ENCODE measurements at places on chromosomes 12 and 14.

DNA sequence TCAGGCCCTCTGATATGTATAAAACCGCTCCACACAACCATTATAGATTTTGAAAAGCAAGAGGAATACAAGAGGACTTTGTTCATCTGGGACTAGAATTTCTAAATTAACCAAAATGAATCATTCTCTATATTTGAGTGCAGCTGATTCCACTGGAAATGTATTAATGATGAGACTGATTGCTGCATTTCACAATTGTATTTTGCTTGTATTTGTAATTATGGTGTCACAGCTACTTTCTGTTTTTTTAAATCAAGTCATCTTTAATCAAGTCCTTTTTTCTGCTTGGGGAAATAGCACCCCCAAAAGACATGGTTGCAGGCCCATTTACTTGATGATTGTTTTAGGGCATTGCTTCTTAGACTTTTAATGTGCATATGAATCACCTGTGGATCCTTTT is 162.4 kb downstream of the KICS2 start:
- no peak for DNase-seq

DNA sequence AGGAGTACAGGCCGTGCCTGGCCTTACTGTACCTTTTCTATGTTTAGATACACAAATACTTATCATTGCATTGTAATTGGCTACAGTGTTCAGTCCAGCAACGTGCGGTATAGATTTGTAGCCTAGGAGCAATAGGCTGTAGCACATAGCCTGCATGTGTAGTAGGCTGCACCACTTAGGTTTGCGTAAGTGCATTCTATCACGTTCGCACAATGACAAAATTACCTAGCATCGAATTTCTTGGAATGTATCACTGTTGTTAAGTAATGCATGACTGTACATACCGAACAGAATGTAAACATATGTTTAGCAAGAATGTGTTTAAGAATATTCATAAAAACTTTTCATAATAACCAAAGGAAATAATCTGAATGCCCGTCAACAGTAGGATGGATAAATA is 31.9 kb downstream of the VRTN start:
- no peak for DNase-seq

DNA sequence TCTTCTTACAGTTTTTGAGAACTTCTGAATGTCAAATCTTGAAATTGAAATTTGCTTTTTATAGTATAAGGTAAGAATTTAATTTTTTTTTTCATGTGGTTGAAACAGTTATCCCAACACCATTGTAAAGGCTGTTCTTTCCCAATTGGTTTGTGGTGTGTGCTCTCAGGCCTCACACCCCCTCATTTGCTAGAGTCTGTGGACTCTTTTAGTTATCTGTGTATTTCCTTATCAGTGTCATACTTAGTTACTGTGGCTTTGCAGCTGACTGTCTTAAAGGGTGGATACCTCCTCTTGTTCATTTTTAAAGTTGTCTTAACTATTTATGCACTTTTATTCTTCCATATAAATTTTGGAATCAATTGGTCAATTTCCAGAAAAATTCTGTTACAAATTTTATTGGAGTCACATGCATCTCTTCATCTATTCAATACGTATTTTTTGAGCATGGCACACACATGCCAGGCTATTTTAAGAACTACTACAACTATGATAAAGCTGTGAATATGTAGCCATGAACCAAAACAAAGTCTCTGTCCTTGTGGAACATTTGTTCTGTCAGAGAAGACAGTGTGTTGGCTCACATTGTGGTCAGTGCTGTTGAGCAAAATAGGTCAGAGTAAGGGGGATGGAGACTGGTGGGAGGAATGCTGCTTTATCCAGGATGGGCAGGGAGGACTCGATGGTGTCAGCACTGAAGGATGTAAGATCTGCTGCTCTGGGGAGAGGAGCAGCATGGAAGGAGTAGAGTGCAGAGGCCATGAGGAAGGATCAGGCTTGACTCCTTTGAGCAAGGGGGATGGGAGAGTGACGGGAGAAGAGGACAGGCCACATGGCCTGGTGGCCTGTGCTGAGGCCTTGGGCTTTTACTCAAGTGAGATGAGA is 24.1 kb downstream of the FGF23 start:
- no peak for DNase-seq

DNA sequence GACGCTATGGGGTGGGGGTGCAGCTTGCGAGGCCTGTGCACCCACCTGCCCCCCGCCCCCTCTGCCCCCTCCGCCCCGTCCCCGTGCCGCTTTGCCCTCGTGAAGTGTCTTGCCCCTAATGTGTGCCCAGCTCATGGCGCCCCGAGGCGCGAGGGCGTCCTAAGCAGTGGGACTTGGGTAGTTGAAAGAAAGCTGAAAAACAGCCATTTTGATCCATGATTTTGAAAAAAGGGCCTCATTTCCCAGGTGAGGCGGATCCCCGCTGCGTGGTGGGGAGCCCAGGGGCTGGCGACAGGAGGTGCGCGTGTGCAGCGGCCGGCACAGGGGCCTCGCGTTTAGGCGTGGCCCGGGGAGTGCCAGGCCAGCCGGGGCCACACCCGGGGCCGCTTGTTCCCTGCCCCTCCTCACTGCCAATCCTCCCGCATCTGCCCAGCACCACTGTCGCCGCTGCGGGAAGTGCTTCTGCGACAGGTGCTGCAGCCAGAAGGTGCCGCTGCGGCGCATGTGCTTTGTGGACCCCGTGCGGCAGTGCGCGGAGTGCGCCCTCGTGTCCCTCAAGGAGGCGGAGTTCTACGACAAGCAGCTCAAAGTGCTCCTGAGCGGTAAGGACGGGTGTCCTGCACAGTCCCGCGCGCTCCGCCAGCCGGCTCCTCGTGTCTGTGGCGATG is 11.8 kb downstream of the ZFYVE21 start:
- peak; percentile 47 for DNase-seq

GRCh38 chr12:45400991-45401390 is 185.1 kb downstream of the ANO6 start:
- DNase-seq, result no peak

DNA sequence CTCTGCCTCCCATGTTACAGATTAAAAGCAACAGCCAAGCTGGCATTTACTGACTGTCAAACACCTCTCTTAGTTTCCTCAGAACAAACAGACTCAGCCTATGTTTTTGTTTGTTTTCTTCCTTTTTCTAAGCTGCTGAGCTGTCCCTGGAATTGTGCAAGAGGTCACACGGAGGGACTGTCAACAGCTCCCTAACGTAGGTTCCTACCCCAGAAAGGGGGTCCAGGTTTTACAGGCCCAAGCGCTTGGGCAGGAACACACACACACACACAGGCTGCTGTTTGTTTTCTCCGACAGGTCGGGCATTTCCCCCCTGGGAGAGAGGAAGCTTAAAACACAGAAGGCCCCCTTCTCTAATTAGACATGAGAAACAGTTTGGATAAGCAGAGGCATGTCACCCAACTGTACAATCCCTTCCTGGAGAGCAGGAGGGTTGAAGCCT is 739.6 kb upstream of the TBX3 start:
- no peak for DNase-seq

- DNase-seq, result peak; percentile 43
Measured at GRCh38 chr12:7146906-7147305, 16.7 kb downstream of the CLSTN3 start.

GRCh38 chr14:24258548-24259265 is 4.3 kb downstream of the TGM1 start:
- no peak for DNase-seq

- no peak for DNase-seq
Measured at GRCh38 chr12:52271158-52271557, 3.3 kb upstream of the KRT86 start.

- DNase-seq, result peak; percentile 67
Measured at GRCh38 chr14:75307700-75308379, 29.2 kb downstream of the FOS start.

DNA sequence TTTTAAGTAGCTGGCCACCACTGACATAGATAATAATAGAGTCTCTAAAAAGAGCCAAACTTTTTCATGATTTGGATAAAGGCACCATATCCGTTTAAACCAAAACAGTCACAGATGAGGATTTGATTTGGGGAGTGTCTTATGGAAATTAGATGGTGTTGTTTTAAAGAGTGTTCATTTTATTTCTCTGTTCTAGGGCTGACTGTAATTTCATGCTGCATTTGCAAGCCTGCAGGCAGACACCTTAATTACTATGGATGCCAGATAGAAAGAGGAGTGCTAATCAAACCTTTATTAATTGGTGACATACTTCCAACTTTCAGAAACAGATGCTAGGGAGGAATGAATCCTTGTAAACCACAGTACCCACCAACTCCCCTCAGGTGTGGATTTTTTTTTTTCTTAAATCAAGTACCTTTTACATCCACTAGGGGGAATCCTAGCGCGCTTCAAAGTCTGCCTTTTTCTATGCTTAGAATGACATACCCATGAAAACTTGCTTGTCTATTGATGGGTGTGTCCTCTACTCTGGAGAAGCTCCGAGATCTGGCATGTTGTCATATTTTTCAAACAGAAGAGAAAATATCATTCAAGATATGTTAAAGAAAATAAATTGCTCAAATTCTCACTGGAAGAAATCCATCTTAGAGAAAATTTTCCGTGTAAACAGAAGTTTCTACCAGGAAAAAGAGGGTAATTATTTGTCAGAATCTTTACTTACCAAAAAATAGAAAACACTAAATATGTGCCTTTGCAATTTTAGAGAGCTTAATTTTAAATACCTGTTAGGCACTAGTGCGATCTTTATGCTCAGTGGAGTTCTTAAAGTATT is 14.2 kb upstream of the PLXNC1 start:
- DNase-seq, result peak; percentile 58

DNA sequence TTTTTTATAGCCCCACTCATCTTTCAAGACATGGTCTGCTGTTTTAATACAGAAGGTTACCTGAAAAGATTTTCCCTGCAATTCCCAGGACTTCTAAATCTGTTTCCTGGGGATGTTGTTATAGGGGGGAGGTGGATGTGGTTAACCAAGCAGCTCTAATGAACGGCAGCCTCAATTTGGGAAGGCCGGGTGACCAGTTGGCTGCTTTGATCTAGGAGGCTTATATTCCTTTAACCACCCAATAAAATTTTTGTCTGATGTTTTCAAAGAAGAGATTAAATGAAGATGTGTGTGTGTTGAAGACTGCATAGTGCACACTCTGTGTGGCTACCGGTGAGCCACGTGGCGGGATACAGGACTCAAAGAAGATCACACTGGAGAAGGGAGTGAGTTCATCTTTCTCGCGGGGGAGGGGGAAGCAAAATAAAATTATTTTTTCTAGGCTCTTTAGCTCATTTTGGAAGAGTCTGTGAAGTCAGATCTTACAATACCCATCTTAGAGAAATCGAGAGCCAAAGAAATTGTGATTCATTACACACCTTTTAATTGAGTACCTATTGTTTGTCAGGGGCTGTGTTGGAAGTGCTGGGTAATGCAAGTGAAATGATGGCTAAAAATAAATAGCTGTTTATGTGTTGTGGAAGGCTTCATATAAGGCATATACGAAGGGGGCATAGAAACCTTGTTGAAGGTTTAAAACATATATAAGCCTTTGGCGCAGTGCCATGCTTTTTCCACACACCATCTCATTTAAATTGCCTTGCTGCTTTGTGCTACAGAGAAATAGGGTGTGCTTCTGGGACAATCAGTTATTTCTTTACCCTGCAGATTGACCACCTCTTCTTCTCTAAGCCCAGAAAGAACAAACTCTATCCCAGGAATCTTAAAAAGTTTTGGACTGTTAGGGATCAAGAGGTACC is 18.5 kb downstream of the ELK3 start:
- no peak for DNase-seq

- DNase-seq, result peak; percentile 29
Measured at GRCh38 chr14:91229743-91230200, 14.7 kb downstream of the GPR68 start.

GRCh38 chr14:71332476-71332875 is 425.2 kb downstream of the PCNX1 start:
- DNase-seq, result no peak

GRCh38 chr14:100019156-100019744 is 46.0 kb upstream of the EVL start:
- peak; percentile 70 for DNase-seq

DNA sequence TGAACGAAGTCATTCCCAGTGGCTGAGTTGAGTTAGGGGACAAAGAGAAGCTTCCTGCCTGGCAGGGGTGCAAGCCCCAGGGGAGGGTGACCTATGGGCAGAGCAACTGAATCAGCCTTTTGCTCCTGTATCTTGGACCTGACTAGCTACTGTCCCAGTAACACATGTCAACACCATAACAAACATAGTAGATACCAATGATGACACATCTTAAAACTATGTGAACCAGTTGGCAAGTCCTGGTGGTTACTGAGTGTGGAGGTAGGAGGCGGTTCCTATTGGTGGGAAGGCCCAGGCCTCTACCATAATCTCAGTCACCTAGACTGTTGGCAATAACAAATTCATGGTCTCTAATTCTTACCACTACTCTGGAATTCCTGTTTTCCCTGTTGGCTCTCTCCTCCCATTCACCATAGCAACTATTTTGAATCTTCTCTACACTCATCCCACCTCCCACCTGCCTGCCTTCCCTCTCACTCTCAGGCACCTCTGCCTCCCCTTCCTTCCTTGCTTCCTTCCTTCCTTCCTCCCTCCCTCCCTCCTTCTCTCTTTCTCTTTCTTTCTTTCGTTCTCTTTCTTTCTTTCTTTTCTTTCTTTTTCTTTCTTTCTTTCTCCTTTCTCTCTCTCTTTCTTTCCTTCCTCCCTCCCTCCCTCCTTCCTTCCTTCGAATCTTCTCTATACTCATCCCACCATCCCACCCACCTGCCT is 8.1 kb upstream of the P2RX7 start:
- peak; percentile 36 for DNase-seq

- DNase-seq, result no peak
Measured at GRCh38 chr14:56217380-56218045, 99.3 kb downstream of the PELI2 start.

GRCh38 chr12:52949413-52950331 is 754 bp downstream of the KRT18 start:
- peak; percentile 89 for DNase-seq

- DNase-seq, result no peak
Measured at GRCh38 chr12:24201258-24201970, 251.9 kb upstream of the SOX5 start.

GRCh38 chr14:70735043-70735442 is 74.3 kb downstream of the MAP3K9 start:
- no peak for DNase-seq

GRCh38 chr14:34538871-34539406 is 562 bp downstream of the EAPP start:
- no peak for DNase-seq

- DNase-seq, result no peak
Measured at GRCh38 chr12:27513155-27513824, 10.7 kb upstream of the PPFIBP1 start.

- no peak for DNase-seq
Measured at GRCh38 chr14:90534091-90534837, 137.4 kb downstream of the CALM1 start.

DNA sequence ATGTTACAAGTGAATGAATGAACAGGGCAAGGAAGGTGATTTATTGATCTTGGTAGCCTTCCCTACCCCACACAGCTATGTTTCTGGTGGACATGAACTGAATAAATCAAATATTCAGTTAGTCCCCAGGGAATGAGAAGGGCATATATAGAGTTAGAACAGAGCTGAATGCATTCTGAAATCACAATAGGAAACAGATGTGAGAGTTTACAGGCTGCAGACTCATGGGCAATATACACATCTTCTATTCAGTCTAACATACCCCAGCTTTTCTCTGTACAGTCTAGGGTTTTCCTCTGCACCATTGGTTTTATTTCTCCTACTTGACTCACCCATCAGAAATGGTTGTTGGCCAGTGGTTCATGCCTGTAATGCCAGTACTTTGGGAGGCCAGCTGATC is 7.3 kb upstream of the STX2 start:
- DNase-seq, result no peak
